Left ventricle myocardium inferior (tissue), 1 donor: ENCODE measurements at places on chromosomes 4 and X. TPM values are rescaled to one million over a fixed set of nuclear protein-coding genes. Genes with fewer than 3 reads are reported as not detected.
A peak's percentile ranks its signal among the peaks of the same experiment; 100 is the strongest.

NSUN7 gene
- 0.91 TPM for total RNA-seq

GRCh38 chrX:23902419-23902818 is 5.3 kb downstream of the APOO start:
- DNase-seq: no peak

DNA sequence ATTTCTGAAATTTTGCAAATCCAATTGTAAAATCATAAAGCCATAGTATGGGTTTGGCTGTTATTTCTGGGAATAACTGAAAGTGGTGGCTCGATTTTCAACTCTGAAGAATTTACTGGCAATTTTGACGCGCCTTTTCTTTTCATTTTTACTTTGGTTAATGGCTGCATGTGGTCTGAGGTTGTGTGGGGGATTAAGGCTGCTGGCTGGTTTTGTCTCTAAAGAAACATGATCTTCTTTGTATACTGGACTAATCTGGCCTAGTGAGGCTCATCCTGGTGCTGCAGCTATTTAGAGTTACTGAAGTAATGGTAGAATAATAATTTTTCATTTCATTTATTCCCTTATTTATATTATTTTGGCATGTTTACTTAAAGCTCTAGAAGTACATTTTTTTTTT is 164.0 kb downstream of the RNF150 start:
- no peak for DNase-seq

PRSS12 gene
- total RNA-seq: not detected

DYNLT3 gene
- 17.6 TPM for total RNA-seq

DNA sequence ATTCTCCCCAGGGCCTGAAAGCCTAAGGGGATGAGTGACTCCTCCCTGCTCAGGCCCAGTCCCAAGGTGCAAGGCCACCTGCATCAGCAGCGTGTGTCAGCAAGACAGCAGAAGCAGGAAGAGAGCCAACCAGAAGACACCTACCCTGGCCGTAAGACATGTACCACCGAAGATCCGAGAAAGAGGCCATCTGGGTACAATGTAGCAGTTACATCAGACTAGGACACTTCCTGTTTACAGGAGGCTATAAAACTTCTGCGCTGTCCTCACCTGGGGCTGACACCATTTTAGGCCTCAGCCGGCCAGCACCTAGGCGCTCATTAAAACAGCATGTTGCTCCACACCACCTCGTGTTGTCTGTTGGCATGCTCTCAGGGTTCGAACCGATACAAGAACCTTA is 19.1 kb upstream of the HERC6 start:
- DNase-seq: no peak

DNA sequence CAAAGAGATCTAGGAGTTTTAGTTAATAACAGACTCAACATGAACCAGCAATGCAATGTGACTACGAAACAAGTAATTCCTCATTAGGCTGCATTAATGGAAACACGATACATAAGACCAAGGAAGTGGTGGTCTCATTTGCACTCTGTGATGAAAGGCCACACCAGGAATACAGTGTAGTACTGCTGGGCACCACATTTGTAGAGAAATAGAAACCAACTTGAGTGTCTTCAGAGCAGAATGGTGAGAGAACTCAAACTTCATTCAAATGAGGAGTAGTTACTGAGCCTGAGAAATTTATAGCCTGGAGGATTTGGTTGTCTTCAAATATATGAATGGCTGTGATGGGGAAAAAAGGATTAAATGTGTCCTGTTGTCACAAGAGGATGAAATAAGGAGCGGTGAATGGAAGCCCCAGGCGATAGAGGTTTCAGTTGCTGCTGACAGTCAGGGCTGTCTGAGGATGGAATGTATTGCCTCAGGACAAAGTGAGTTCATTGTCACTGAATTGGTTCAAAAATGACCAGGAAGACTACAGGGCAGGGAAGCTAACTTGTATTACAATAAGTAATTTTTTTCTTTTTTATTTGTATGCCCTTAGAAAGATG is 50.9 kb downstream of the NFKB1 start:
- DNase-seq: no peak

DNA sequence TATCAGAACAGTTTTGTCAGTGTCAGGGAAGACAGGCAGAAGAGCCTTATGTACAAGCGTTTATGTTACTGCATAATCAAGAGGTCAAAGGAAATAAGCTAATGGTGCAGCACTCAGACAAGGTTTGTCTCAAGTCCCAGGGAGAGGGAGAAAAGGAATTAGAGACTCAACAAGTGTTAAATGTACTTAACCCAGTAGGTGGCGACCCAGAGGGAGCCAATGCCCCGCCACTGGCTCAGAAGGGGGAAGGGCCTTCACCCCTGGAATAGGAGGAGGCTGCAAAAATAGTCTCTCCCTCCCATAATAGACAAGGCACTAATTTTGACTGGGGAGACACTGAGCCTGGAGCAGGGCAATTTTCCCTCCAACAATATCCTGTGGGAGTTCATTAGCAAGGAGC is 14.1 kb upstream of the PAPSS1 start:
- DNase-seq: no peak

GPR119 gene
- total RNA-seq: not detected

GRCh38 chr4:133131829-133132460 is 17.1 kb upstream of the PCDH10 start:
- no peak for DNase-seq

- DNase-seq: no peak
These were observed 116.1 kb upstream of the CITED1 start for GRCh38 chrX:72421797-72422196.

- no peak for DNase-seq
These were observed 317.8 kb upstream of the GALNT7 start for GRCh38 chr4:172850838-172851237.

SULT1E1 gene
- total RNA-seq: not detected

- DNase-seq: no peak
These were observed 87.3 kb upstream of the DHRSX start for GRCh38 chrX:2588049-2588448.

FOXP3 gene
- not detected for total RNA-seq

SLC10A4 gene
- not detected for total RNA-seq

ALB gene
- not detected for total RNA-seq

ATP2B3 gene
- not detected for total RNA-seq

GRCh38 chr4:76758290-76758882 is 139.6 kb downstream of the SOWAHB start:
- no peak for DNase-seq

DNA sequence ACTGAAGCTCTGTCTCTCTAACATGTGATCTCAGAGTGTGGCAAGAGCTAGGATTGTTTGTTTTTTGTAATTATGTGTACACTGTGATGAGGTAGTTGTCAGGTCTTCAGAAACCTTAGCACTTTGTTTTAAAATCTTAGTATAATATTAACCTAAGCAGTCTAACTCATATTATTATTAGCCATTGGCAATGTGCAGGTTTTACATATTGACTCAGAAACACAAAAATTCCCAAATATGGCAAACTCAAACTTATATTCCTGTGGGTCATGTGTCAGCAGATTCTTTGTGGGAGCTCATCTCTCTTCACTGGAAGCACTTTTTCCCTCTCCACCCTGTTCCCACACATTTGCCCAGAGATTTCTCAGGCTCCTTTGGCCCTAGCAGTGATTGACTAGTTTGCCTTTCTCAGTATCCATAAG is 8.2 kb upstream of the PWWP3B start:
- DNase-seq: no peak

DNA sequence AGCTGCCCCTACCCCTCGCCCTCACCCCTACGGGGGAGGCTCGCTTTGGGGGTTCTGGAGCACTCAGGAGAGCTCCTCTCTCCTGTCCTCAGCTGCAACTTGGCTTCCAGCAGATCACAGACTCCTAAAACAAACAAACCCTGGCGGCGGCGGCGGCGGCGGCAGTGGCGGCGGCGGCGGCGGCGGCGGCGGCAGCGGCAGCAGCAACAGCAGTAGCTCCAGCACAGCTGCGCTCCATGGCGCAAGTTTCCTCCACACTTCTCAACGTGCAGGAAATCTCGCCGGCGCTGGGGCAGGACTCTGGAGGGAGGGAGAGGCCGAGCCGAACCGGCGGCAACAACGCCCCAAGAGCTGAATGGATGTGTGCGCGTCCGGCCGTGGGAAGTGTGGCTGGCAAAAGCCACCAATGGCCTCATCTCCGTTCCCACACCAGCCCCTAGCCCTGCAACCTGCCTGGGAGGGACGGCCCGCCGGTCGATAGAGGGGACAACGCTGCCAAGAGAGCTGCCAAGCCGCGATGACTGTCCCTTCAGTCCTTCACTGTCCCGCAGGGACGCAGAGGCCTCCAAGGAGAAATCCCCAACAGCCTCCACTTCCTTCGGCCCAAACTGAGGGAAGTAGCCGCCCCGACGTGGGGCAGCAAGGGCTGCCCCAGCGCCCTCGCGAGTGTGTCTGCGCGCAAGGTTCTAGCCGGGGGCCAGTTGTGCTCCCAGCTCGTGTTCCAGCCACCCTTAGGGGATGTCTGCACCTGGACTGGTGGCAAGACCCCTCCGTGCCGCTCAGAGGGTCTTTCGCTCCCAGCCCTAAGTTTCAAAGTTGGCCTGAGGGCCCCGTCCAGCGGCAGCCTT is 775 bp downstream of the SHROOM4 start:
- DNase-seq: peak; percentile 46

- no peak for DNase-seq
These were observed 12.3 kb downstream of the ATP7A start for GRCh38 chrX:77922787-77923186.

DNA sequence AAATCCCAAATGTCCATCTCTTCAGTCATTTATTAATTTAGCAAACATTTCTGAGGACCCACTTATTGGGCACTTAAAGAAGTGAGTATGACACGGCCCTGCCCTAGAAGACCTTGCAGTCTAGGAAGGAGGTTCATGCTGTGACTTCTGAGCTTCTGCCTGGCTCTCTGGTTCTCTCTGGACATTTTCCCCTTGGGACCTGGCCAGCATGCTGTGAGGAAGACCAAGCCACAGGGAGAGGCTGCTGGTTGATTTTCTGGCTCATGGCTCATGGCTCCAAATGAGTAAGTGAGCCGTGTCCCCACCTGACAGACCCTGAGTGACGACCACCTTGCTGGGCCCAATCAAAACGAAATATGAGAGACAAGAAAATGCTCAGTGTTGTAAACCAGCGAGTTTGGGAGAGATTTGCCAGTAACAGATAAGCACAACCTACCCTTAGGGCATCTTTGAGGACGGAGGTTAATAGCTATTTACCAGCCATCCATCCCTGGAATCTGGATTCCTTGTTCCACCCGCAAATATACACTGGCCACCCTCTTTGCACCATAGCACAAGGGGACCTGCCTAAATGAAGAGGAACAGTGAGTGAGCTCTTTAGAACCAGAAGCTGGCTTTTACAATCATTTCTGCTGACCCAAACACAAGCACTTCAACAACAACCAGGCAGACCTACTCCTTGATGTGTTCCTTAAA is 876 bp downstream of the MPP1 start:
- no peak for DNase-seq

- no peak for DNase-seq
These were observed 64.9 kb downstream of the GRID2 start for GRCh38 chr4:92368653-92369052.

ZMAT1 gene
- total RNA-seq: 5.6 TPM

- DNase-seq: no peak
These were observed 45.9 kb downstream of the PTCHD1 start for GRCh38 chrX:23380581-23380980.

CC2D2A gene
- 9.6 TPM for total RNA-seq

DNA sequence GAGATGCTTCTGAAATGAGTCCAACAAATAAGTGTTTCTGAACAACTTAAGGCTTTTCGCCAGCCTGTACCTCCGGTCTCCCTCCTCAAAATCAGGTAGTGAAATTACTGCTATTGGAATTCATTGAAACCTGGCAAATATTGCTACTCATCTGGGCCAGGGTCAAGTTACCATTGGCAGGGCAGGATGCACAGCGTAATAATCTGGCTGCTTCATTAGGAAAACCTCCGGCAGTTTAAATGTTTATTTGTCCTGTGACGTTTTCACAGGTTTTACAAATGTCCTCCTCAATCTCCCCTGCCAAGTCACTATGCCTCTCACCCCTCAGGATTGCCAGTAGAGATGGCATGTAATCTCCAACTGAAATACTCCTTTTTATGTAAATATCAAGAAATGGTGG is 92.6 kb upstream of the KDR start:
- no peak for DNase-seq

DNA sequence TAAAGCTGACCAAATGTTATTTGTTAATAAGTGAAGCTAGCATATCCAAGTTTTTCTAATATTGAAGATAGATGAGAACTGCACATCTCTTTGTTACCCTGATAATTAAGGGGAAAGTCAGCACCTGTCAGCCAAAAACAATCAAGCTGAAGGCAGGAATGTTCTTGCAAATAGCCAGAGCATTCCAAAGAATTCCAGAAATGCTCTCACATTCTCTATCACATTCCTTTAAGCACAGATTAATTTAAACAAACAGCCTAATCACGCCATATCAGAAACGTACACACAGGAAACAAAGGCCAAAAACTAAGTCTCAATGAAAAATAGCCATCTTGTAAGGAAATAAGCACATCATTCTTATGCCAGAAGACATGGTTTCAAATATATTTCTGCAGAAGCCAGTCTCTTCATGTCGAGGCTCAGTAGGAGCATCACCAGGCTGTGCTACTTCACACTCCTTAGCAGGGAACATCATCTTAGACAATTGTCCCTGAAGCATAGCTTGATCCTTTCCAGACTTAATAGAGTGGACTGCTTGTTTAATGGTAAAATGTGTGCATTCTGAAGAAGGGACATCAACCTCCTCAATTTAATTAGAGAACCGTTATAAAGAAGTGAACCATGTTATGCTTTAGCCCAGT is 252.9 kb upstream of the TTC29 start:
- no peak for DNase-seq
